Smooth muscle cell of the brain vasculature (primary cell): ENCODE measurements at places on chromosomes 11 and 22.

- no peak for DNase-seq
These were observed 7.0 kb upstream of the GAB2 start for GRCh38 chr11:78424334-78425270.

DNA sequence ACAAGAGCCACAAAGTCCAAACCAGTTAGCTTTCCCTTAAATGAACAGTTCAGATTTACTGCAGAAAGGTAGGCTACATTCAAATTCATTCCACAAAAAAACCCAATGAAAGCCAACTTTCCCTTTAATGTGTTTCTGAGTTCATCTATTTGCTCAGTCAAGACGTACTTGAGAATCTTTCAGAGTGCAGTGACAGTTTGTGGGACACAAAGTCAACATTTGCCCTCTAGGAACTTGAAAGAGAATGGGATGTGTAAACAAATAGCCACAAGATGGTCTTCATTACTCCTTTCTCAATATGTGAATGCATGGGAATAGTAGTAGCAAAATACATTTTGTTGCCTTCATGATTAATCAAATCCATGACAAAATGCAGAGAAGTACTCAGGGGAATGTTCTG lies 15.8 kb downstream of the RTCB start:
- no peak for DNase-seq

GRCh38 chr22:46577368-46578249 lies 40.2 kb upstream of the CELSR1 start:
- DNase-seq, result no peak

DNA sequence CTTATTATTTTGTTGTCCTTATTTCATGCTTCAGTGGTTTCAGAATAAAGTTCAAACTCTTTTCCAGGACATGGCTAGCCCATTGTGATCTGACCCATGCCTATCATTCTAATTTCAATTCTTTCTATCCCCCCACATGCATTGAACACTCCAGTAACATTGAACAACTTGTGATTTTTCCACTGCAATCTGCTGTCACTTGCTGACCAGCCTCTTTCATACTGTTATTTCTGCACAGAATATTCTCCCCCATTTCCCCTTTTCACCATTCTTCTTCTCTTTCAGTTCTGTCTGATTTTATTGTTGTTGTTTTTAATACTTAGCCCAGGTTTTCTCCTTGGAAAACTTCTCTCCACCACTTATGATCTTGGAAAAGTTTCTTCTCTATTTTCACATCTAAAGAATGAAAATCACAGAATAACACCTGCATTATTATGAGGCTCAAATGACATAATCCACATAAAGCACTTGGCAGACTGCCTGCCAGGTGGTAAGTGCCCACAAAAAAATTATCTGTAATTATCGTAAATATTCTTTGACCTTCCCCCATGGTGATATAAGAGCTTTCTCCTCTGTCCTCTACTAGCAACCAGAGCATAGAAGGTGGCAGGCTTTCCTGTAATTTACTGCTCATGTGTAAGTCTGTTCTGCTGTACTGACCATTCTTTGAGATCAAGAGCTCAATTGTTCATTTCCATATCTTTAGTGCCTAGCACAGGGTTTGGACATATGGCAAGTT lies 51.9 kb upstream of the EED start:
- no peak for DNase-seq
